Stimulated activated CD8-positive, alpha-beta memory T cell treated with anti-CD3 and anti-CD28 coated beads, Interleukin-7, amount 100 ng/mL, for 1 hour (primary cell): ENCODE measurements at places on chromosomes 2 and 18.

- no peak for DNase-seq
Measured at GRCh38 chr2:112095681-112096080, 40.6 kb downstream of the TMEM87B start.

DNA sequence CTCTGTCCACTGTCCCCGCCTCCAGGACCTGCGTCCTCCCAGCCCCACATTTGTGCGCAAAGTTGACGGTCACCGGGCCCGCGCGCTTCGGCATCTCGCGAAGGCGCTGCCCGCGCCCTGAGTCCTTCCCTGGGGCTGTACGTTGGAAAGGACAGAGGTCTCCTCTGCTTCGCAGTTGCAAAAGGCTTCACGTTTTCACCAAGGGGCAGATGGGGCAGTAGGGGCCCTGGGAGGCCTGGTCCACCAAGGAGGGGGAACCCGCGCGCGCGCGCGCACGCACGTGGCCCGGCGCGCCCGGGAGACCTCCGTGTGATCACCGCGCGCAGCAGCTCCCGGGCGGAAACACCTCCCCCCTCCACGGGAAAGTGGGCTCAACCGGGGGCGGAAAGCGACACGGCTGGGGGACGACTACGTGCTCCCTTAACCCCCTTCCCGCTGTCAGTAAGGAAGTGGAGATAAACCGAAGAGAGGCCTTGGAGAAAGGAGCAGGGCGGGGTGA is 21.9 kb downstream of the TEX44 start:
- DNase-seq, result no peak

- DNase-seq, result no peak
Measured at GRCh38 chr2:38293152-38293865, 83.8 kb downstream of the ATL2 start.

GRCh38 chr2:12479065-12479601 is 237.6 kb upstream of the TRIB2 start:
- no peak for DNase-seq

DNA sequence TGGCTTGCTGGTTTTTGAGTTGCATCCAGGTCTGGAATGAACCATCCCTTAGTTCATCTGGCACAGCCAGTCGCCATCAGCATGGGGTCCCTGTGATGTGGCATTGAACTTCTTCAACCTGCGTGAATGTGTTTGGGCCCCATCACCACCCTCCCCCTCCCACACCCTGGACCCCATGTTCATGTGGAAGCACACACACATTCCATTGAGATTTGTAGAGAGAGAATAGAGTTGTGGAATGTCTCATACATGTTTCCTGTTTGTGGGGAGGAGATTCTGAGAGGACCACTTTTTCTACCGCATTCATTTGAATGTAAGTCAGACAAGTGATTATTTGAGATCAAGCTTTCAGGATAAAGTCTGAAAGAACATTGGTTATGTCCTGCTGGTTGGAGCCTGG is 117.6 kb upstream of the EML6 start:
- no peak for DNase-seq

- DNase-seq, result no peak
Measured at GRCh38 chr2:197596766-197597165, 78.6 kb downstream of the RFTN2 start.

DNA sequence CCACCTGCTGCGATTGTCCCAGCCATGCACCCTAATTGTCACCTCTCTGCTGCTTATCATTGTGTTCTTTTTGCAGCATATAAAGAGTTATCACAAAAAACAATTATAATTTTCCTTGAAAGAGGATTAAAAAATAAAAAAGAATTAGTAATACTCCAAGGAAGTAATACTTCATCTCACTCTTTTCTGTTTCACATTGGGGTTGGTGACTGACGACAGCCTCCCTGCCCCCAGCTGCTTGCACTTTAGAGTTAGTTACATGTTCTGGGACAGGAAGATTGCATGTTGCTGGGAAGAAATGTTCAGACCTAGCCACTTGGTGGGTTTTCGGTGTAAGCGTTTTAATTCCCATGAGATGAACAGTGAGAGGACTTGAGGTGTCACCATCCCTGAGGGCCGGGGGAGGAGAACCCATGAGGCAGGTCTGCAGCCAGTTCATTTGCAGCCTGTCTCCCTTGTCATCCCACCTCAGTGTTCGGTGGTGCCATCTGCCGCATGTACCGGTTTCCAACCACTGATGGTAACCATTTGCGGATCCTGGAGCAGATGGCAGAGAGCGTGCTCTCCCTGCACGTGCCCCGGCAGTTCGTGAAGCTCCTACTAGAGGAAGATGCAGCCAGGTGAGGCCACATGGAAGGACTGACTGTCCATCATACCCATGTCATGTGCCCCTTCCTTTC is 69.1 kb downstream of the COA5 start:
- no peak for DNase-seq

GRCh38 chr2:7043690-7044089 is 126.5 kb downstream of the RNF144A start:
- DNase-seq, result no peak

- DNase-seq, result no peak
Measured at GRCh38 chr2:156719036-156719435, 282.9 kb downstream of the GPD2 start.

DNA sequence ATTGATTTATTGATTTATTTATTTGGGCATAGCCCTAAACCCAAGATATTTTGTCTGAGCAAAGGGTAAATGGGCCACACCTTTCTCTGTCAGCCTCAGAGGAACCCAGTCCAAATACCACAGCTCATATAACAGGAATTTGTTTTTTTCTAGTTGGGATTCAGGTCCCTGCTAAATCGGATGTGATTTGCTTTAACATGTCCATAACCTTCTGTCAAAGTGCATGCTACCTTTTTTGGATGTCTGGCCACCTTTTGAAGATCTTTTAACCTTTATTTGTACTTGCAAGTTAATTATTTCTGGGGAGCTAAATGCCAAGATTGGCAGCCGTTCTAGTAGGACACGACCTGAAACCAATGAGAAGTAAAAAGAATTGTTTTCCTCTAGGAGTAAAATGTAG is 303.2 kb upstream of the UBE2E3 start:
- no peak for DNase-seq

GRCh38 chr2:241842620-241843211 is 16.0 kb downstream of the PDCD1 start:
- DNase-seq, result peak; percentile 27

GRCh38 chr2:129056309-129056958 is 737.8 kb upstream of the HS6ST1 start:
- no peak for DNase-seq

DNA sequence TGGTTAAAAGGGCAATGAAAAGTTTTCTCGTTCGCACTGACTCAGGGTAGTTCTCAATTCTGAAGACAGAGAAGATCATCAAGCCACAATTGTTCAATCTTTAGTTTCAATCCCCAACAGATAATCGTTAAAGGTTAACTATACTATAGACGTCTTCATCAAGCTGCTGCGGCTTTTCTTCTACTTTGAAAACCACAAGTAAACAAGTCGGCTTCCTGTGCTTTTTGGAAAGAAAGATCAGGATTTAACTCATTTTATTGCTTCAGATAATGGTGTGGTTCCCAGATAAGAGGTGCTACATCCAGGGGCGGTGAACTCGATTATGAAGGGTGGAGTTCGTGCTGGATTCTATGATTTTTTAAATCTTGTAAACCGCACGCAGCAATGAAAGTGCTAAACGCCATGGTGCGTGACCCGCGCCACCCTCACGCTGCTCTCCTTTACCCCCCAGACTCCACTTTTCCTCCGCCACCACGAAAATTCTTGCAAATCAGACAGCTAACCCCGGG is 545 bp upstream of the CDCA7 start:
- DNase-seq, result no peak

DNA sequence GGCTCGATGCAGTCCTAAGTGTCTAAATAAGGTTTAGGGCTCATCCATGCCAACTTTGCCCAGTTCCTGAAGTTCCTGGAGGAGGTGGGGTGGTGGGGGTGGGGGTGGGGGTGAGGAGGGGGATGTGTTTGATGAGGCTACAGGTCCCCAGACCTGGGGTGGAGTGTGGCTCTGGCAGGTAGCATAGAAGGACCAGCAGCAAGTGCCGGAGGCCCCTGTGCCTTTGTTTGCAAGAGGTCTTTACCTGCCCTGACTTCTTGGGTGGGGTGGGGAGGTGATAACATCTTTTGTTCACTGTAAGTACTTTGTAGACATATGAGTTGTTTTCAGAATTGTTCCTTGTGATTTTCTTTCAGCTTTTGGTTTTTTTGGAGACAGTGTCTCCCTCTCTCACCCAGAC is 10.0 kb downstream of the SH3BP4 start:
- no peak for DNase-seq

GRCh38 chr2:160076241-160076640 is 13.8 kb upstream of the PLA2R1 start:
- DNase-seq, result no peak

GRCh38 chr2:18149660-18150246 is 271.3 kb downstream of the KCNS3 start:
- no peak for DNase-seq

DNA sequence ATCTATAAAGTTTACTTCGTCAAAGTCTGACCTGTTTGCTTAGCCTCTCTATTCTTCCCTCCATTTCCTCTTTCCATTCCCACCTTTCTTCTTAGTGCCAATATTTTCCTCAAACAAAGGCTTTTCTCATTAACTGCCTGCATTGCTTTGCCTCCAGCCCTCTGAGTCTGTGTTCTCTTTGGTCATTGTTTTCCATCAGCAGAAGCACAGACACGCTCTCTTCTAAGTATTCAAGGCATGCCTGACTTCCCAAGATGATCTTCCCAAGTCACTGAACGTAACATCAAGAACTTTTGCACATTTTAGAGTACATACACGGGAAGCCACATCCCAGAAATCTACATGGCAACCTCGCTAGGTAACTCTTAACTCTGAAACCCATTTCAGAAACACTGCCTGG is 32.6 kb upstream of the ANXA4 start:
- no peak for DNase-seq

GRCh38 chr18:48742706-48743475 is 204.1 kb downstream of the CTIF start:
- DNase-seq, result no peak

GRCh38 chr18:57624988-57625387 is 3.4 kb upstream of the NARS1 start:
- DNase-seq, result no peak

GRCh38 chr2:54672590-54673456 is 50.6 kb upstream of the EML6 start:
- DNase-seq, result no peak

GRCh38 chr2:64630752-64631151 is 23.0 kb downstream of the SERTAD2 start:
- no peak for DNase-seq

DNA sequence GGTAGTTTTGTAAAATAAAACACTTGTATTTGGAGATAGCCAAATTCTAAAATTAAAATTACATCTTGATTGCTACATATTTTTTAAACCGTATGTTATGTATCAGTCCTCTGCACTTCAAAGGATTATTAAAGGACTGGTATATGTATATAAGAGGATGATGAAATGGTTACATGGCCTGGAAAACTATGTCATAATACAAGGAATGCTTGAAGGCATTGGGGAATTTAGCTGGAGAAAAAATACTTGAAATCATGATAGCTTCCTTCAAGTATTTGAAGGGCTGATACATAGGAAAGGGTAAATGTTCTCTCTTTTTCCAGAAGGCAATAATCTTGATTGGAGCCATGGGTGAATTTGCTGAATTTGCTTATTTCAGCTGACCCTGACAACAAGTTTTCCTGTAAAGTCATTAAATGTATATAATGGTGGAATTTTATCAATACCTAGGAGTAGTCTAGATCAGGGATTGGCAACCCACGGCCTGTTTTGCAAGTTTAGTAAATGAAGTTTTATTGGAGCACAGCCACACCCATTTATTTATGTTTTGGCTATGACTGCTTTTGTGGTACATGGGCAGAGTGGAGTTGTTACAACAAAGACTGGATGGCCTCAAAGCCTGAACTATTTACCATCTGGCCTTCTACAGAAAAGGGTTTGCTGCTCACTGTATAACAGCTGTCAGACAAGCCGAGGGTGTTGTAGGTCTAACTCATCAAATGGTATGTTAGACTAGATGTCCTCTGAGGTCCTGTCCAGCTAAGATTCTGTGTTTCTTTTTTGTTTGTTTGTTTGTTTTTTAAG is 34.4 kb downstream of the ACYP2 start:
- DNase-seq, result no peak

GRCh38 chr2:220226076-220226475 is 598.6 kb downstream of the SLC4A3 start:
- DNase-seq, result no peak

DNA sequence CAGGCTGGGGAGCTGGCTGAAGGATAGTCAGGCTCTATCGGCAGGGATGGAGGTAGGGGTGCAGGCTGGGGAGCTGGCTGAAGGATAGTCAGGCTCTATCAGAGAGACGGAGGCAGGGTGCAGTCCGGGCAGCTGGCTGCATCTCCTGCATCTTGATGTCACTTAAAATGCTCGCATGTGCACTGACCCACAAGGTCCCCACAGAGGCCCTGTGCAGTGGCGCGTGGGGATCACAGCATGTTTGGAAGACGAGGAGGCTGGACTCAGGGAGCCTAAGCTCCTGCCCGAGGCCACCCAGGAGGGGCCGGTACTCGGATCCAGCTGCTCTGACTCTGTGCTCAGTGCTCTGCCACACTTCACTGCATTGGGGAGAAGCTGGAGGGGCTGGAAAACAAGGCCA is 189.0 kb upstream of the HDAC4 start:
- no peak for DNase-seq
